ENCODE measurements at places on chromosomes 1 and 21.

GRCh38 chr21:37711286-37711829 is 204.9 kb downstream of the KCNJ6 start:
- DNase-seq, result no peak

GRCh38 chr1:41855713-41856112 is 63.0 kb downstream of the HIVEP3 start:
- DNase-seq, result no peak

DNA sequence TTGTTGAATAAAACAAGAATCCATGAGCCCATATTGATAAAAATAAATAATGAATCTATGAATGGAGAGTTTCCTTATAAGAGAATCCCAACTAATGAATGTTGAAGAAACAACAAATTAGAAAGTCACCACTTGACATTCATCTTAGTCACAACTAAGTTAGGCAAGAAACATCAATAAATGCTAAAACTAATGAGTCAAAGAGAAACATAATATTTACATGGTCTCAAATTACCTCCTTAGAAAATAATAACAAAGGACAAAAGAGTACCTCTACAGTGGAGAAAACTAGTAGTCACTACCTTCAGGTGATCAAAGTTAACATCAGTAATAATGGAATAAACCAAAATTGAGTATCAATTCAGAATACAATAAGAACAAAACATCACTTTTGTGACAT is 93.5 kb downstream of the AKT3 start:
- no peak for DNase-seq

DNA sequence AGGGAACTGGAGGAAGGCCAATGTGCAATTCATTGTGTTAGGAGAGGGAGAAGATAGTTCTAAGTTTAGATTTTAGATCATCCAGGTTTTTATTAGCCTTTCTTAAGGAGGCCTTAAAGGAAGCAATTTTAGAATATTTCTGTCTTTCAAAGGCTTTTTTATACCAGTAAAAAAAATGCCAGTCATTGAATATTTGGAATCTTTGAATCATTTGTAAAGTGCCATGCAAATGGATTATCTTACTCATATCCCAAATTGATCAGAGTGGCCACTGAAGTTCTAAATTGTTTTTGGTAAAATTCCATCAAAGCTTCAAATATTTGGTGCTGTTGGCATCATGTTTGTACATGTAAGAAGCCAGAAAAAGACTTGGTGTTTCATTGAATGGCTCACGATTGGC is 244.8 kb downstream of the RPS6KC1 start:
- DNase-seq, result no peak

DNA sequence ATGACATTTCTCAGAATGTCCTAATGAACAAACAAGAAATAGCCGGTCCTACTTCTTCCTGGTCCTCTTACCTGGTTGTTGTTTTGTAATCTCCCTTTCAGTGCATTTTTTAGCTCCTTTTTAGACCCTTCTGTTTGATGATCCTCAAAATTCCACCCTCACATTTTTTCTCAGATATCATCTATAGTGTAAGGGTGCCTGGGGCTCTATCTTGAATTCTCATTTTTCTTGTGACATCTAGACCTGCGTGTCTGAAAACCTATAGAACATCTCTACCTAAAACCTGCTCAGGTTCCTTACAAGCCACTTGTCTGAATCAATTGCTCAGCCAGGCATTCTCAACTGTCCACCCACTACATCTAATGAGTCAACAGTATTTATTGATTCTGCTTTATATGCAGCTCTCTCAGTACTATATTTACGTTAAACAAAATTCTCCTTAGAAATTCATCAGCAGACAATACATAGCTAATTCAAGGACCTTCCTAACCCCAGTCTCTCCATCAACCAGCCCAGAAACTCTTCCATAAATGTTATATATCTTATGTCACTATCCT is 36.5 kb upstream of the USH2A start:
- no peak for DNase-seq

DNA sequence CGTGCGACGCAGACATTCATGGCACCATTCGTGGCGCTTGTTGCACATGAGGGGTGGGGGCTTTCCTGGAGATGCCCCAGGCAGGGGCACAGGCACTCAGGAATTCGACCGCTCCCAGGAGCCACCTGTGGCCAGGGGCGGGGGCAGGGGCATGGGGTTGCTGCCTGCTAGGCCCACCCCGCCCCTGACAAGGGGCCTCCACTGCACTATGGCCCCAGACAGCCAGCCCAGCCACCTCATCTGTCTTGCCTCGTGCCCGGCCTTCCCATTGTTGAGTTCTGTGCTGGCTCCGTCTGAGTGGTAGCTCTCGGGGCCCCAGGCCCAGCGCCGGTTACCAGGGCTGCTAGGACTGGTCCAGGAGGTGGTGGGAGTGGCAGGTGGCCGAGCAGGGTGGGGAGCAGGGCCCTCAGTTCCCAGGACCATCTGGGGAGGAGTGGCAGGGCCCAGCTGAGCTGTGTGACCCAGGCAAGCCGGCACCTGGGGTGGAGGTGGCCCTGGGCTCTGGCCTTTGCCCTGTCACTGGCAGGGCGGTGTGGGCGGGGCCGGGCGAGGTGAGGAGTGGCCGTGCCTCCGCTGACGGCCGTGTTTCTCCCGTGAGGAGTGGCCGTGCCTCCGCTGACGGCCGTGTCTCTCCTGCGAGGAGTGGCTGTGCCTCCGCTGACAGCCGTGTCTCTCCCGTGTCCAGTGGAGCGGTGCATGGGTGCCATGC is 1.9 kb downstream of the PLCH2 start:
- no peak for DNase-seq

DNA sequence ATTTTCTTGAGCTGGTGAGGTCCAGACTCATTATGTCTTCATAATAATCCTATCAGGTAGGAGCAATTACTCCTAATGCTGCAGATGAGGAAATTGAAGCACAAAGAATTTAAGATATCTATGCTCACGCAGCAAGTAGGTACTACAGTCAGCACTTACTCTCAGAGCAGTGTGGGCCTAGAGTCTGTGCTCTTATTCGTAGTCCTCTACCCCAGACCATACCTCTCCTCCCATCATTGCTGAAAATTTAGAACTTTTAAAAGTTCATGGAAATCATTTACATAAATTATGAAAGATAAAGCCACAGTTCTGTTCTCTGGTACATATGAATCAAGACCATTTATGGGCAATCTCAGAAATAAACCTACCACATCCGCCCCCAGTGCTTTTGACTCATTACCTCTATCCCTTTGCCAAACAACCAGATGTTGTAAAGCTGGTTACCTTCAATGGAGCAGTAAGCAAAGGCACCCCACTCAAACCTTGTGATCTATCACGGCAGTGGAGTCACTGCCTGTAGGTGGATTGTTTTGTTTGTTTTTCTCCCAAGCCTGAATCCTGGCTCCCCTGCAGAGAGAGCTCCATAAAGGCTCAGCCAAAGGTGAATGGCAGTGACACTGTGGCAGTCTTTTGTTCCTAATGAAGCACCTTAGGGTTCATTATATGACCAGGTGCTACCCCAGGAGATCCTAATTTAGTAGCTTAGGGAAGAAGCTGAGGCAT is 20.9 kb upstream of the MAN1A2 start:
- DNase-seq, result no peak

DNA sequence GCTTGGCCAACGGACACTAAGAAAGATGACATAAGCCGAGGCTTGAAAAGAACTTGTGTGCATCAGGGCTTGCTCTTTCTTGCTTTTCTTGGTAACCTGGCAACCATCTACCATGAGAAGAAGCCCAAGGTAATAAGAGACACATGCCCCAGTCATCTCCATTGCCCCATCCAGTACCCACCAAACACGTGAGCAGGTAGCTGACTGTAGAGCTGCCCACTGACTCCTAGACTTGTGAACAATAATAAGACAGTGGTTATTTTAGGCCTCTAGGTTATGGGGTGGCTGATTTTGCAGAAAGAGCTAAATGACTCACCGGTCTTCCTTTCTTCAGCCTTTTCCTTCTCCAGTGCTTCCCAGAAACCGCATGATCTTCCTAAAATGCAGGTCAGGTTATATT is 105.0 kb upstream of the JUN start:
- no peak for DNase-seq

DNA sequence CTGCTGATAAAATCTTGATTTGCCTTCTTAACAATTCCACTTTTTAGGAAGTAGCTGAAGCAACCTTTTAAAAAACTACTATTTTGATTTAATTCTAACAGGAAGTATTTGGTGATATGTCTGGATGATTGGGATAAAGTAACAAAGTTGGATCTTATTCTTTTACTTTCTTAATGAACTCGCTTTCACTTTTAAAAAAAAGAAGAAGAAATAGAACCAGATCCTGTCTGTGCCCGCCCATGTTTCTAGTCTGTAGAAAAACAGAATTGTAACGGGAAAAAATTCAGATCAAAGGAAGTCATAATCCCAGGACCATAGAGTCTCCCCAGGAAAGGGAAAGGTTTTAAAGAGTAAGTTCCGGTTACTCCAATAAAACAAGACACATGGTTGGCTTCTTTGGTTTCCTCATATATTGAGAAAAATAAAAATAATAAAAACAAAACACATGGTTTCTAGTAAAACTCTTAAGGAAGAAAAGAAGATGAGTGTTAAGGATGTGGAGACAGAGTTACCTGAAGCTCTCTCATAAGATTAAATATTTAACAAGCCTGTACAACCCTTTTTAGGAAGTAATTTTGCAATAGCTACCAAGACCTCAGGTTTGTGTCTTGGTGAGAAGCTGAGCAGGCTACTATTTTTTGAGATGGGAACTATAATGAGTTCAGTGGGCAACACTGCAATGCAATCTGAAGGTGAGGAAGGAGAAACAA is 4.9 kb downstream of the CD48 start:
- DNase-seq, result no peak

DNA sequence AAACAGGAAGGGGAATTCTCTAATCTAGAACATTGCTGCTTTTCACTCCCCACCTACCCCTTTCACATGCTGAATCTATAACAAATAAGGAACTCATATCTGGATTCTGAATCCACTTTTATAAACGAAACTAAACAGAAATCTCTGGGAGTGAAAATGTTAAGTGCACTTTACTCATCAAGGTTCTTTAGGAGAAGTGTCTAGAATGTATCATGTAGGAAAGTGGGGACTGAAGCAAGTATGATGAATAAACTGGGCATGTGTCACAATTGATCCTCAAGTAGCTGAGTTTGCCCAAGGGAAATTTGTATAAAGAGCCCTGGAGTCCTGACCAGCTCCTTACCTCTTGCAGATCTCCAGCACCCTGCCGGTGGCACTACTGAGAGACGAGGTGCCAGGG is 19.8 kb downstream of the AVPR1B start:
- DNase-seq, result no peak

GRCh38 chr1:235997049-235997448 is 67.8 kb downstream of the NID1 start:
- DNase-seq, result no peak

- DNase-seq, result peak; percentile 69
Measured at GRCh38 chr1:174191349-174191862, 32.1 kb downstream of the RABGAP1L start.

GRCh38 chr1:183279835-183280234 is 93.8 kb downstream of the LAMC2 start:
- peak; percentile 71 for DNase-seq

GRCh38 chr21:43597052-43597451 is 62.2 kb downstream of the HSF2BP start:
- no peak for DNase-seq

- no peak for DNase-seq
Measured at GRCh38 chr21:31268090-31268489, 76.0 kb downstream of the TIAM1 start.

DNA sequence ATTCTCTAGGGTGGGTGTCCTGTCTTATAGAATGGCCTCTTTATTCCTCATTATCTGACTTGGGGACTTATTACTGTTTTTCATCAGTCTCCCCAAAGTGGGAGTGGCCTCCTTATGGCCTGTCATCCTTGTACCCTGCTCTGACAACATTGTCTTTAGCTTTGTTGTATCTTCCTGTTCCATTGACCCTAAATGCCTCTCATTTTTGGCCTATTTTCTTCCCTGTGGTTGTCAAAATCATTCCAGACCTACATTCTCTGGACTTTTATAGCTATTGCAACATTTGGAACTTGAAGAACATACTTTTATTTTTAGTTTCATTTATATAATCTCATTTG is 9.7 kb downstream of the SFT2D2 start:
- peak; percentile 64 for DNase-seq

DNA sequence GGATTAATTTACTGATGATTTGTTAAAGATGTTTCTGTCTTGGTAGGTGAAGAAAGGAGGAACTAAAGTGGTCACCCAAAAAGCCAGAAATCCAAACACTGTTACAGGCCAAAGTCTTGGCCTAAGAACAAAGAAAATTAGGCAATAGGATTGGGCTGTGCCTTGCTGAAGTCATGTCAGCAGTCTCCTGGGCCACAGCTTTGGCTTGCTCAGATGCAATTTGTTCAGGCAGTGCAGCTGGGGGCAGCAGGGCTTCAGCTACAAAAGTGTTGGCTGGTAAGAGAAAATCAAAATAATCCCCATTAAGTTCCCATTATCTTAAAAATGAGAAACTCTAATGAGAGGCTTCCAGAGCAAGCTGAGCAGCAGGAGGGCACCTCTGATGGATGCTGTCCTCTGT is 14.0 kb upstream of the RAP1A start:
- peak; percentile 66 for DNase-seq

- no peak for DNase-seq
Measured at GRCh38 chr1:241677201-241677600, 25.1 kb downstream of the WDR64 start.

GRCh38 chr1:3645666-3646355 is 4.1 kb downstream of the WRAP73 start:
- DNase-seq, result no peak

DNA sequence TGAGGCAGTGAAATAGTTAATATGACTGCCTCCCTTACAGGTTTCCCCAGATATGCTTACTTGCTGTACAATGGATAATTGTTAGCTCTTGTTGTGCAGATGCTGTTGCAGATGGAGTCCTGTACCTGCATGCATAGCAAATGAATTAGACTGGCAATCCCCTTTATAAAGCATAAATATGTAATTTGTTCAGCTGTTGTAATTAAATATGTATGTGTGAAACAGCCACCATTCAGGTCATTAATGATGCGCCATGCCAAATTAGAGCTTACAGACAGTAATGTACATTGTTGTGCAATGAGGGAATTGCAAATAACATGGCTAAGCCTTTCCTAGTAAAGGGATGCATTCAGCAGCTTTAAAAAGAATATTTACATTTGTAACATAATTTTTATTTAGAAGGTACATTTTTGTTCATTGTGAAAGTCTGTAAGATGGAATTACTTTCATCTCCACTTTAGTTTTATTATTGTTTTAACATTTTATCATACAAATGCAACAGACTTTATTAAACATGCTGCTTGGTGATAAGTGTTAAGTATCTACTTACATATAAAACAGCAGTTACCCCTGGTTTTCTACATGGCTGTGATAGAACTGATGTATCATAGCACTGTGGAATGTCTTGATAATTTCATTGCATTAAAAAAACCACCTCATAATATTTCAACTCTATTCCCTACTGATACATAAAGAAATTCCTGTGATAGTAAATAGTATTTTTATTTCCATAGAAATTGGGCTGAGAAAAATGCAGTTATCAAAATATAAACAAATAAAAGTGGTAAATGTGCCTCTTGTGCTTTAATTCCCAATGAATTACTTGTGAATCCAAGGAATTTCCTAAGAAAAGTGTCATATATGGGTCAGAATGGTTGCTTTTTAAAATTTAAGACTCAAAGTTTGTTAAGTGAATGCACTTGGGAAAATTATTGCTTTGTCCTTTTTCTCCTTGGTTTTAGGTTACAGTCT is 99.0 kb downstream of the NFIA start:
- no peak for DNase-seq

- no peak for DNase-seq
Measured at GRCh38 chr1:225467193-225468020, 39.6 kb upstream of the LBR start.

All from GM04503 (cell line).